Mucosa of gallbladder (tissue), 1 donor: ENCODE measurements at places on chromosomes 11 and 22. TPM values are rescaled to one million over a fixed set of nuclear protein-coding genes. Genes with fewer than 3 reads are reported as not detected.

Gene OR8G1
- not detected for total RNA-seq

GRCh38 chr11:131353766-131354165 lies 16.6 kb upstream of the NTM start:
- DNase-seq: no peak

Gene BEST1
- total RNA-seq: 2.8 TPM

DNA sequence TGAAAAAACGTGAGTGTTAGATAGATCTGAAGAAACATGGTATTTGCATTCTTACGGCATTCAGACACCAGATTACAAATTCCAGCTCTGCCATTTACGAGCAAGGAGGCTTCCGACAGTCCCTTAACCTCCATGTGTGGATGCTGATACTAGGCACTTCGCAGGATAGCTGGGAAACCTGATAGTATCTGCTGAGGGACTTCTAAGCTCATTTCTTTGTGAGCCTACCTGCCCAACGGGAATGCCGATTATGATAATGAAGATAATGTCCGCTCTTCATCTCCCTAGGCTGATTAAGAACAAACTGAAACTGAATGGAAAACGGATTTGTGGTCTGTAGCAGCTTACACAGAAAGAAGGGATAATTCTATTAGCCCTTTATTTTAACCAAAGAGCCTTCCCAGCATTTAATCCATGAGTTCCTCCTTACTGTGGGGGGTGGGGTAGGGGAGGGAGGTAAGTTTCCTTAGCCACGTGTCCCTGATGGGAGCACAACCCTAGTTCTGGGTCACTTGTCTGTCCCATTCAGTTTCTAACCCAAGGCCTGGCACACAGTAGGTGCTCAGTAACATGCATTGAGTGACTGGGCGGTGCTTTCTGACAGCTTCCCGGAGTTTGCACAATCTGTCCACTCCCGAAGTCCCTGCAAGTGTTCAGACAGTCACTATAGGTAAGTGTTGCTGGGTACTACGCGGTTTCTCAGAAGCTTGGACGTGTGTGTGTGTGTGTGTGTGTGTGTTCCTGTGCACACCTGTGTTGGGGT lies 39.2 kb downstream of the CD6 start:
- DNase-seq: no peak

DNA sequence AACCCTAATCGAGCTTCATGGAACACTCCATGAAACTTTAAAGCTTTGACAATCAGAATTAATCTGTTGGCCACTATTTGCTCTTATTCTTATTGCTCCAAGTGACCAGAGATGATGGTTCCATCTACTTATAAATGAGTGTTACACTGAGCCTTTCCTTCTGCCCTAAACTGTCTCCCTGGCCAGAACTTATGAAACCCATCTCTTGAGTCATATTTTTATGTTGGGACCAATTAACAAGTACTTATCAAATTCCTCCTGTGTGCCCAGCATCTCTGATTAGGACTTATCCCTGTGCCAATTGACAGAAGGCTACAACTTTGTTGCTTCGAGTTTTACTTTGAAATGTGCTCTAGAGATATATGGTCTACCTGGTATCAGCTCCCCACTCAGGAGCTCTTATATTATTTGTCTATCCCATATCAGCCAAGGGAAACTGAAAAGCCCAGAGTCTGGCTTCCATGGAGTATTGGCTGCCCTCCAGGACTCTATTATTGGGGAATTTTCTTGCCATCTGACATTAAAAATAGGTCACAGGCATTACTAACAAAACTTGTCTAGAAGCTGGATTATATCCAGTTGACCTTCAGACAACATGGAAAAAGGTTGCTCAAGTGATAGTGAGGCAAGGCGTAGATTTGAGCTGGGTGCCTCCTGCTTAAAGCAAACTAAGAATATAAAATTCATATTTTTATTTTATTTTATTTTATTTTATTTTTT lies 8.8 kb downstream of the KREMEN1 start:
- no peak for DNase-seq

GRCh38 chr11:34667810-34668582 lies 47.1 kb downstream of the EHF start:
- DNase-seq: peak; percentile 69

- no peak for DNase-seq
Observed at GRCh38 chr11:44564670-44565210, 723 bp upstream of the CD82 start.

Gene FXYD2
- 1,539 TPM for total RNA-seq

DNA sequence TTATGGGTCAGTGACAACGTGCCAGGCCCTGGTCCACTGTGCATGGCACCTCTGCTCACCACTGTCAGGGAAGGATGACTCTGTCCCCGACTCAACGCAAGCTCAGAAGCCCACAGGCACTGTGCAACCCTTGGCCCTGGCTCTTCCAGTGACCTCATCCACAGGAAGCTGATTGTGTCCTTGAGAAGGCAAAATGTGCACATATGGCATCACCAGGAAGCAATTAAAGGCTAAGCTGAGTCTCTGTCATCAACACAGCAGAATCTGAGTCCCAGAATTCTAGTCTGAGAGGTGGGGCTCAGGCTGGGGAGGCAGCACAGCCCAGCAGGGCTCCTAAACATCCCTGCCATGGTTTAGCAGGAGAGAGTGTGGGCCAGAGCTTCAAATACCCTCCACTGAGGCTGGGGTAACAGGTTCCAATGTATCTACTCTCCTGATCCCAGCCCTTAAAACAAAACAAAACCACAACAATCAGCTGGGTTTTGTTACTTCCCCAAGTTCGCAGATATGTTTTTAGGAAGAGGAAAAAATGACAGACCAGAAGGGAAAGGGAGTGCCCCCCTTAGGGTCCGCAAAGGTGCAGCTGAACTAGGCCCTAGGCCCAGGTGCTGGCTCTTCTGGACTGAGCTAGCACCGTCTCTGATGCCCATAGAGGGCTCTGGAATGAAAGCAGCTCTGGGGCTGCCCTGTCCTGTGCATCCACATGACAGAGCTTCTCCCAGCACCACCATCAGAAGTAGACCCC lies 33.5 kb upstream of the GNAZ start:
- DNase-seq: no peak

- no peak for DNase-seq
Observed at GRCh38 chr11:66142370-66143263, 72.5 kb downstream of the PACS1 start.

GRCh38 chr11:131370090-131370751 lies at the start of gene NTM:
NTM (plus strand) TSS chr11:131370615.
- DNase-seq: peak; percentile 86

DNA sequence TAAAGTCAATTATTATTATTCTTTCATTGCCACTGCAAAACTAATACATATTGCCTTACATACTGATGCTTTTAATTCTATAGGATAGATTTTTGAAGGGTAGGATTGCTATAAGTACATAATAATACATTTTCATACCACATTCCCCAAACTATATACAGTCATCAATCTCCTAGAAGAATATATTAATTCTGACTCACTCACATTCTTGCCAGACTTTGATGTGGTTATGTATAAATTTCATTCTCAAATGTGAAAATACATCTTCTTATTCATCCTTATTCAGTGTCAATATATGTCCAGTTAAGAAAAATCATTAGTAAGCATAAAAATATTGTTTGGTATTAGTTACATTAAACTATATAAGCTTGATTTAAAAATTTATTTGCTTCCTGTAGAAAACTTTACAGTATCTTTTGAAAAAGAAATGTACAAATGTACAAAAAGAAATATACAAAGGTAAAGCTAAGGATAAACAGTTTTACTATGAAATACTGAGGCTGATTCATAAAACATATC lies 458.8 kb upstream of the CNTN5 start:
- DNase-seq: no peak

Gene CDC42EP1
- 186 TPM for total RNA-seq

DNA sequence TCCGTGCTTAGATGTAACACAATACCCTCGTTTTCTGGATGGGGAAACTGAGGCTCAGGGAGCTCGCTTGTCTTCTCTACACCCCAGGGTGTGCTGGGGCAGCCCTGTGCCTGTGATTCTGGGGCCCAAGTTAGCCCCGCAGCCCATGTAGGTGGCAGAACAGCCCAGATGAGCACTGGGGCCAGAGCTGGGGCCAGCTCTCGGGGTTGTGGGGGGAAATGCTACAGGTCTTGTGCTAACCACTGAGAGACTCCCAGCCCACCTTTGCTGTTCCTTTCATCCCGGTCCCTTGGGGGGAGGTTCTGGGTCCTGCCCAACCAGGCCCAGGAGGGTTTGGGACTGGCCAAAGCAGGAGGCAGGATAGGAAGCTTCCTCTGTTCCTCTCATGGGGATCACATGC lies 13.5 kb downstream of the MYEOV start:
- no peak for DNase-seq

- no peak for DNase-seq
Observed at GRCh38 chr11:101348786-101349185, 219.2 kb upstream of the PGR start.

GRCh38 chr11:41301023-41301422 lies 158.4 kb downstream of the LRRC4C start:
- no peak for DNase-seq

- DNase-seq: peak; percentile 73
Observed at GRCh38 chr11:46537537-46538295, 56.1 kb downstream of the AMBRA1 start.

DNA sequence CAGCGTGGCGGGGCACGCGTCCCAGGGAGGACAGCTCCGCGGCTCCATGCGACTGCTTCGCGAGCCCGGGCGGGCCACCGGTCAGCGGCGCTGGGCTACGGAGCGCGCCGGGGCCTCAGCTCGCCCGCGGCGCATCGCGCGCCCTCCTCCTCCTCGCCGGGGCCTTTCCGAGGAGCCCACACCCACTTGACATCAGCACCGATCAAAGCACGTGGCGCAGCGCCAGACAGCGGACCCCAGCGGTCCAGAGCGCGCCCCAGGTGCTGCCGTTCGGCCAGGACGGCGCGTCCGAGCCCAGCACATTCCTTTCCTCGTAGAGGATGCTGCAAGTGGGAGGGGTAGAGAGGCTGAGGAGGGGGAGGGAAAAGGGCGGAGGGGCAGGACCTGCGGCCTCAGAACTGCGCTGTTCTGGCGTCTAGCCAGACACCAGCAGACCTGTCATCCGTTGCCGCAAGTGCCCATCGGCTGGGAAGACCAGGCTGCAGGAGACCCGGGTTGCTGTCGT lies 88.6 kb downstream of the PLEKHA7 start:
- peak; percentile 31 for DNase-seq

- no peak for DNase-seq
Observed at GRCh38 chr11:7787239-7787638, 9.5 kb downstream of the OR5P2 start.

GRCh38 chr11:34208266-34209135 lies 103.1 kb downstream of the NAT10 start:
- DNase-seq: no peak
